ENCODE measurements at places on chromosomes 7 and 10.

- DNase-seq: no peak
Measured at GRCh38 chr7:22200238-22200637, 156.7 kb downstream of the RAPGEF5 start.

- no peak for DNase-seq
Measured at GRCh38 chr10:6766131-6766801, 186.2 kb upstream of the PRKCQ start.

DNA sequence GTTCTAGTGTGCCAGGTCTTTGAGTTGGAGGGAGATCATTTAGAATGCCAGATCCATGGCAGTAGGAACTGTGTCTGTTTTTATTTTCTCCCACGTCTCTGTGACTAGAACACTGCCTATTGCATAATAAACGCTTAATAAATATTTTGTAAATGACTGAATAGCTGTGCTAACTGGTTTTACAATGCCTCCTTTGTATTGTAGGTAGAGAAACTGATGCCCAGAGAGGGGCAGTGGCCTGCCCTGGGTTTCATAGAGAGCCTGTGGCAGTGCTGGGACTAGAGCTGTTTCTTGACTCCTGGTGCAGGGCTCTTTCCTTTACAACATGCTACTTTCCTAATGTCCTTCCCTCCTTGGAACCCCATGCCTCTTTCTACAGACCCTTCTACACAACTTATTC is 2.5 kb downstream of the TAS2R5 start:
- DNase-seq: no peak

GRCh38 chr10:112701211-112701877 is 248.7 kb upstream of the TCF7L2 start:
- DNase-seq: no peak

DNA sequence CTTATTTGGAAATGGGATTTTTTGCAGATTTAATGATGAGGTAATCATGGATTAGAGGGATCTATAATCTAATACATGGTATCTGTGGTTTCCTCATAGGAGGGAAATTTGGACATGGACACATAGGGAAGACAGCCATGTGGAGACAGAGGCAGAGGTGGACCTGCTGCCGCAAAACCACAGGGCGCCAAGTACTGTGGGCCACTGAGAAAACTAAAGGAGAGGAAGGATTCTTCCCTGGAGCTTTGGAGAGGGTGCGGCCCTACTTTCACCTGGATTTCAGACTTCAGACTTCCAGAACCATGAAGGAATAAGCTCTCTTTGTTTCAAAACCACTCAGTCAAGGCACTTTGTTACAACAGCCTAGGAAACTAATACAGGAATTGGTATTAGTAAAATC is 149.4 kb upstream of the AKR1E2 start:
- no peak for DNase-seq

DNA sequence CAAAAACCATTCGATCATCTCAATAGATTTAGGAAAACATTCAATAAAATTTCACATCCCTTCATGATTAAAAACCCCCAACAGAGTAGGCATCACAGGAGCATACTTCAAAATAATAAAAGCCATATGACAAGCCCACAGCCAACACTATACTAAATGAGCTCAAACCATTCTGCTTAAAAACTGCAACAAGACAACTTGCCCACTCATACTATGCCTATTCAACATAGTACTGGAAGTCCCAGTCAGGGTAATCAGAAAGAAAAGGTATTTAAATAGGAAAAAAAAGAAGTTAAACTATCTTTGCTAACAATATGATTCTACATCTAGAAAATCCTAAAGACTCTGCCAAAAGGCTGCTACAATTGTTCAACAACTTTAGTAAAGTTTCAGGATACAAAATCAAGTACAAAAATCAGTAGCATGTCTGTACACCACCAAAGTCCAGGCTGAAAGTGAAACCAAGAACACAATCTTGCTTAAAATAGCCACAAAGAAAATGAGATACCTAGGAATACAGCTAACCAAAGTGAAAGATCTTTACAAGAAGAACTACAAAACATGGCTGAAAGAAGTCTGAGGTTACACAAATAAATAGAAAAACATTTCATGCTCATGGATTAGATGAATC is 882.6 kb downstream of the GRM8 start:
- no peak for DNase-seq

GRCh38 chr10:115026056-115026745 is 67.0 kb upstream of the ATRNL1 start:
- no peak for DNase-seq

GRCh38 chr7:75699993-75700392 is 38.7 kb downstream of the HIP1 start:
- no peak for DNase-seq

GRCh38 chr7:99126921-99127553 is 16.9 kb downstream of the SMURF1 start:
- no peak for DNase-seq

GRCh38 chr7:104179178-104179577 is 28.6 kb downstream of the ORC5 start:
- no peak for DNase-seq

- DNase-seq: no peak
Measured at GRCh38 chr7:112084520-112084971, 121.7 kb downstream of the DOCK4 start.

All from effector CD4-positive, alpha-beta T cell (primary cell).